Effector memory CD8-positive, alpha-beta T cell (primary cell): ENCODE measurements at places on chromosomes 7 and 10.

- DNase-seq, result no peak
These were observed 87.9 kb downstream of the KIF20B start for GRCh38 chr10:89789188-89789877.

- DNase-seq, result no peak
These were observed 40.9 kb downstream of the PDSS1 start for GRCh38 chr10:26738301-26738911.

GRCh38 chr7:156479596-156479995 is 161.0 kb upstream of the RNF32 start:
- no peak for DNase-seq

DNA sequence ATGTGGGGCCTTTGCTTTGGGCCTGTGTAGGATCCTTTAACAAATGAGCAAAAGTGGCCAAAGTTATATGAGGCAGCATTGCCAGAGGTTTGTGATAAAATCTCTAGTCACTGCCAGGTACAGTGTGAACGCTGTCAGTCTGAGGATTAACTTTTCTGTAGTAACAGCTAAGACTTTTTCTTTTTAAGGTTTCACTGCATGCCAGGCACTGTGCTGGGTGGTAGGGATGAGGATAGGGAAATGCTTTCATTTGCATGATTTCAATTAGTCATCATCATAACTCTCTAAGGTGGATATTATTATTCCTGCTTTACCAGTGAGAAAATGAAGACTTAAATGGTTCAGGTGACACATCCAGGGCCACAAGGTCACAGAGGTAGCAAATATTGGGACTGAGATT is 79.7 kb upstream of the BMPER start:
- DNase-seq, result no peak

- DNase-seq, result no peak
These were observed 459.6 kb downstream of the SDK1 start for GRCh38 chr7:3760651-3761050.

DNA sequence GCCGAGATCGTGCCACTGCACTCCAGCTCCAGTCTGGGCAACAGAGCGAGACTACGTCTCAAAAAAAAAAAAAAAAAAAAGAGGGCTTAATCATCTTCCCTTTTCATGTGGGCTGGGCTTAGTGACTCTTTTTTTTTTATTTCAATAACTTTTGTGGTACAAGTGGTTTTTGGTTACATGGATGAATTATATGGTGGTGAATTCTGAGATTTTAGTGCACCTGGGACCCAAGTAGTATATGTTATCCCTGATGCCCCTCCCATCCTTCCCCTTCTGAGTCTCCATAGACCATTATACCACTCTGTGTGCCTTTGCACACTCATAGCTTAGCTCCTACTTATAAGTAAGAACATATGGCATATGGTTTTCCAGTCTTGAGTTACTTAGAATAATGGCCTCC is 4.8 kb upstream of the ADAM12 start:
- DNase-seq, result no peak

DNA sequence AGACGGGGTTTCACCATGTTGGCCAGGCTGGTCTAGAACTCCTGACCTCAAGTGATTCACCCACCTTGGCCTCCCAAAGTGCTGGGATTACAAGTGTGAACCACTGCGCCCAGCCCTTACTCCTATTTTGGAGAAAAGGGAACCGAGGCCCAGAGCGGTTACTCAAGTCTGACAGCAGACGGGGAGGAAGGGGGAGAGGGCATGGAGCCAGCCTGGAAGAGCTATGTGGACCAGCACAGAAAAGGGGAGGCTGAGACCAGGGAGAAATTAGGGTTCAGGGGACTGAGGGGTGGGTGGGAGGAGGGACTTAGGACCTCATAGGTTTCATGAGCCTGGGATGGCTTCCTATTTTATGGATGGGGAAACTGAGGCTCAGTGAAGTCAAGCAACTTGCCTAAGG is 1.5 kb downstream of the SFRP5 start:
- DNase-seq, result no peak

DNA sequence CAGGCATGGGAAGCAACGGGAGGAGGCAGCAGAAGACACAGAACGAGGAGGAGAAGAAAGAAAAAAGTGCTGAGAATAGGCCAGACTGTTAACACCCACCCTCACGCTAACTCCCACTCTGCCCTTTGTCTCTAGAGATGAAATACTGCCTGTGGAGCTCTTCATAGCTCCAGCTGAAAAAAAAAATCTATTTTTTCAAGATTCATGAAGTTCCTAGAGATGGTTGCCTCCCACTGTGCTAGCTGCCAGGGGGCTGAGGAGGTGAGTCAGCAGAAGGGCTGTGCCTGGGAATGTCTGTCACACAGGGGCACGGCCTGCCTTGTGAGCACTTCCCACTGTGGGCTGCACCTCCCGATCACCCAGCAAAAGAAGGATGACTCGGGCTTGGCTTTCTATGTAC is 144.5 kb downstream of the RNF216 start:
- DNase-seq, result no peak

DNA sequence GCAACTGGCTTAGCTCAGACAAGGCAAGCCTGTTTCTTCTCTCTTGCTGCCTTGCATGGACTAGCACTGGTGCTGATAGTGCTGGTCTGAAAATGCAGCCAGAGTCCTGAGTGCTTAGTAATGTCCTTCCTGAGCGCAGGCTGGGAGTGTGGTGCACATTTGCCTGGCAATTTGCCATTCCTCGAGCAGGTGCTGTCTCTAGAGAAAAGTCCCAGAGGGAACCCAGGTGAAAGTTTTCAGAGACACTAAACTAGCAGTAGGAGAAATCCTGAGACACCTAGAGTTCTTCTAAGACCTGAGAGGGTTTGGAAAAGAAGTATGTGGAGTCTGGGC is 1.9 kb downstream of the SFTPD start:
- no peak for DNase-seq

GRCh38 chr10:76543655-76544054 is 1094.0 kb downstream of the KCNMA1 start:
- no peak for DNase-seq

- DNase-seq, result no peak
These were observed 26.1 kb upstream of the PRKAR1B start for GRCh38 chr7:753190-753589.

GRCh38 chr7:157233677-157234076 is 95.0 kb downstream of the UBE3C start:
- no peak for DNase-seq

DNA sequence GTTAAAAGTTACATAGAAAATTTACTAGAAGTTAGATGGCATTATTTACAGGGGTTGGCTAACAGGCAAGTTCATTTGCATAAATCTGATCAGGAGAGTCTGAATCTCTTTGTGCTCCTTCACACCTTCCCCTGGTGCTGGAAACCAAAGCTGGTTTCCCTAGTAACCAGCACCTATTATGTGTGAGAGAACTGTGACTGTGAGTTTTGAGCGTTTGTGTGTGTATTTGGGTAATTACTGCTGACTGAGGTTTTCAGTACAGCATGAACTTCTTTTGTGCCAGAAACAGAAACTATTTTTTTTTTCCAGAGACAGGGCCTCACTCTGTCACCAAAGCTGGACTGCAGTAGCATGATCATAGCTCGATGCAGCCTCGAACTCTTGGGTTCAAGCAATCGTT is 10.3 kb upstream of the IFIT1B start:
- peak; percentile 27 for DNase-seq

GRCh38 chr7:94949532-94949931 is 42.1 kb downstream of the PPP1R9A start:
- DNase-seq, result no peak

- DNase-seq, result no peak
These were observed 42.3 kb upstream of the PSAP start for GRCh38 chr10:71893258-71893815.

- DNase-seq, result no peak
These were observed 59.4 kb downstream of the CALCR start for GRCh38 chr7:93515144-93515543.

- no peak for DNase-seq
These were observed 59.2 kb downstream of the WIPF3 start for GRCh38 chr7:29865526-29865925.

- no peak for DNase-seq
These were observed 28.9 kb upstream of the TMEM72 start for GRCh38 chr10:44882166-44882720.

- no peak for DNase-seq
These were observed 2.6 kb downstream of the IFIT2 start for GRCh38 chr10:89304446-89304845.

- DNase-seq, result peak; percentile 21
These were observed 191.2 kb upstream of the PRSS1 start for GRCh38 chr7:142557971-142558582.

DNA sequence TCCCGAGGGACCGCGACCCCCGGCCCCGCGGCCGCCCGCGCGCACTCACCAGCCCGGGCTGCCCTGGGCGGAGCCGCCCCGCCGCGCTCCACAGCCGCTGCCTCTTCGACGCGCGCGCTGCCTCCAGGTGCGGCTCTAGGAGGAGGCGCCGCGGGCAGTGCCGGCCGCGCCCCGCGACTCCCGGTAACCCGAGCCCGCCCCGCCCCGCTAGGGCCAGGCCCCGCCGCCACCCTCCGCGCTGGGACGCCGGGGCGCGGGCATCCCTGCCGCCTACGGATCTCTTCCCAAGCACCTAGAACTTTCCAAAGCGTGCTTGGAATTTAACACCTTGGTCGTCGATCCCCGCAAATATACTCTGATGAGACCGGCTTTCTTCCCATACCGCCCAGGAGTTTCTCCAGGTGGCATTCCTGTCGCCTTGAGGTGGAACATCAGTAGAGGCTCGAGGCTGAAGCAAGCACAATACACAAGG is at the start of gene SLC26A5:
Gene SLC26A5 (minus strand): TSS at position 159 of the 472 bp plus-strand sequence. CDS start 24,693 bp downstream, outside the sequence.
- no peak for DNase-seq

DNA sequence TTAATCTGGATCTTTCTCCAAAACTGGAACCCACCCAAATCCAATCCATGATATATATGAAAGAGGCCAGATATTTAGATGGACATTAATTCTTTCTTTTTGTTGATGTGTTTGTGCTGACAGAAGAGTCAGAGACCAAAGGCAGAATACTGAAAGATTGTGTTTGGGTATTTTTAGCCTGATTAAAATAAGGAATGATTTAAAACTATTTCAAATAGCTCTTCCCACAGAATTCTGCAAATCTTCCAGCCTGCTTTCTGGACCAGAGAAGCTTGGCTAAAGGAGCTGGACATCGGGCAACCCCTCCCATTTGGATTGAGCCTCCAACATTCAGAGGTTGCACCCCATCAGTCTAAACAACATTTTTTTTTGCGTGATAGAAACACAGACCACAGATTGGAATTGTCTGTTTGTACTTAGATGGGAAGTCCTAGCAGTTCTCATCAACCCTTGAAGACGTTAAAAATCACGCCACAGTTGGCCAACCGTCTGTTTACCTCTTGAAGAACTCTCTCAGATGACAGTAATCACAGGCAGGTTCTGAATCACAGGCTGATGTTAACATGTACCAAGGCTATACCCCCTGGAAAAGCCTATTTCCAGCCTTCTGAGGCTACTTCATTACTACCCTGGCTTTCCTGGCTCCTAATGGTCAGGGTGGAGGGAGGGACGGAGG is 155.2 kb upstream of the NRP1 start:
- DNase-seq, result no peak

DNA sequence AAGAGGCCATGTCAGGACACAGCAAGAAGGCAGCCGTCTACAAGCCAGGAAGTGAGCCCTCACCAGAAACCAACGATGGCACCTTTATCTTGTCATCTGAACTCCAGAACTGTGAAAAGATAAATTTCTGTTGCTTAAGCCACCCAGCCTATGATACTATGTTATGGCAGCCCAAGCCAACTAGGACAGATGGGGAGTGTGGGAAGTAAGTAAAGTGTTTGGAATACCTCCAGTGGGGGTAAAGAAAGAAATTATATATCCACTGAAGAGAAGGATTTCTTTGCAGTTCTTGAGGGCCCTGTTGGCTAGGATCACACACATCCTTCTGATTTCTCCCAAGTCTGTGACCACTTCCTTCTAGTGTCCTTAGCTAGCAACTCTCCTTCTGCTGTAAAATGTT is 384.4 kb downstream of the TNS3 start:
- DNase-seq, result no peak

- DNase-seq, result no peak
These were observed 361.8 kb upstream of the GALNT17 start for GRCh38 chr7:70770154-70770553.

DNA sequence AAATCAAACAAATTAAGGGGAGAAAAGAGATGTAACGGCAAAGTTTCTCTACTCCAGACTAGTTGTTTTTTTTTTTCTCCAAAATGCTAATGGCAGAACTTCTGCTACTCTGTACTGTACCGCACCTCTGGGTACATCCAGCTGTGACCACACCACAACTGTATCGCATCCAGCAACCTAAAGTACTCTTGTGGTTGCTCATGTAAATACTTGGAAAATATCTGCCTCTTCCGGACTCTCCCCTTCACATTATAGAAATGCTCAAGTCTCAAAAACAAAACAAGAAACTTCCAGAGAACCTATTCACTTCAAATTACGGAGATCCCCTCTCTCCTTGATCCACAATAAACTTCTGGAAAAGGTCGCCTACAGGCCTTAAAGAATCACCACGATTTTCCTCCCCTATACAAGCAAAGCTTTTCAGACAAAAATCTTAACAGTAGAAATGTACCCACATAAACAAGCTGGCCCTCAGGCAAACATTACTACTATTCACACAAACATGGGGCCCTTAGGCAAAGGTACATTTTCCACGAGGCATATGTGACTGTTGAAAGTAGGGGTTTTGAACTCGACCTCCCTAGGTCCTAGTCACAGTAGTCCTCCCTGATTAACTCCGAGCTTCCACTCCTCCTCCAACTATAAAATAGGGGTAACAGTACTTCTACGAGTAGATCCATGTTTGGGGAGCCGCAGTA is 222.9 kb upstream of the MKLN1 start:
- DNase-seq, result no peak

DNA sequence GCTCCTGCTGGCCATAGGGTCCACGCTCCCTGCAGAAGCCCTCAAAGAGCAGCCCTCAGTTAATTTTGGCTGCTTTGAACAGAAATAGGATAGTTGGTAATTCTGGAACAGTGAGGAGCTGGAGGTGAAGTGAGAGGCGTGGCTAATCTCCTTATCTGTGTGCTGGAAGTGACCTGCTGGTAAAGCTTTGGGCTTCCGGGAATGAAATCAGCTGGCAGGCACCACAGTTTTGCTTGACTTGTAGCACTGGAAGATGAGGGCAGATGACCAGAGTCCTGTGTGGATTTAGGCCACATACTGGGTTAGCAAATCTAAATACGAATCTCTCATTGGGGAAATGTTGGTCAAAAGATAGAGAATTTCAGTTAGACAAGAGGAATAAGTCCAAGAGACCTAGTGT is 10.2 kb downstream of the ATP6V0E2 start:
- no peak for DNase-seq

DNA sequence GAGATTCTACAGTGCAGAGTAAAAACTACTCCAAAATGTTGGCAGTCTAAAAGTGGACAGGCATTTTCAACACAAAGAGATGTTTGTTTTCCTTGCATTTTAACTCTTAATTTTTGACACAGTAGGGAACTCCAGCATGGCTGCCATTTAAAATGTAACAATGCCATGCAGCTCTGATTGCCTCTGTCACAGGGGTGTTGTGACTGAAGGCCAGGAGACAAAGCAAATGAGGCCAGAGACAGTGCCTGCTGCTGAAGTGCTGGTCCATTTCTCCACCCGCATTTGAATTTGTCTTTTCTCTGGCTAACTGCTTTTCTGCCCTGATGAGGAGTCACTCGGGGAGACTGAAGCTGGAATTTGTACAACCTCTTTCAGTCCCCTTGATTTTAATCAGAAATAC is 710.6 kb upstream of the GALNT17 start:
- no peak for DNase-seq
